Cardiac muscle cell (in vitro differentiated cells and primary cell): ENCODE measurements at places on chromosomes 11 and 22.

DNA sequence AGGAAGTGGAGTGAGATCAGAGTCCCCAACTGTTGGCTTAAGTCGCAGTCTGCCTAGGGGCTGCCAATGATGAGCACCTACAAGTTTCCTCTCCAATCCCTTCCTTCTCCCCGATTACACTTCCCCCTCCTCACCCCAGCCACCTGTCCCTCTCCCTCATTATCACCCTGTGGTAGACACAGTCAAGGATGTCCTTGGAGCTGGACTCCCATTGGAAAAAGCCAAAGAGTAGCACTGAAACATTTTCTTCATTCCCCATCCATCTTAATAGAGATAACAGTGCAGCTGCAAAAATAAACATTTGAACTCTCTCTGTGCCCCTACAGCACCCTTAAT lies 146.2 kb downstream of the DBX1 start:
- DNase-seq, result no peak

DNA sequence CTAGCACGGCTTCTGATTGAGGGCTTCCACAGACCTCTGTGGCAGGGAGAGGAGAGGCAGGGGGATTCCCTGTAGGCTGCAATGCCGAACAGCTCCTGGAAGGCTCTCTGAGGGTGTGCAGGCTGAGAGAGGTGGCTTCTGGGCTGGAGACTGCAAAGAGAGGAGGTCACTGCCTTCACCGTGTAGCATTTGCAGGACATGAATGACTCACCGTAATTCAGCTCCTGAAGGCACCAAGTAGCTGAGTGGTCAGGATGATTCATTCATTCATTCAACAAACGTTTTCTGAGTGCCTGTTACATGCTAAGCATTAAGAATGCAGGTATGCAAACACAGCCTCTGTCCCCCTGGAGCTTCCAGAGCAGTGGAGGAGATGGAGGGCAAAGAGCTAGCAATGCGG lies 18.0 kb upstream of the EIF3D start:
- DNase-seq, result peak; percentile 38

DNA sequence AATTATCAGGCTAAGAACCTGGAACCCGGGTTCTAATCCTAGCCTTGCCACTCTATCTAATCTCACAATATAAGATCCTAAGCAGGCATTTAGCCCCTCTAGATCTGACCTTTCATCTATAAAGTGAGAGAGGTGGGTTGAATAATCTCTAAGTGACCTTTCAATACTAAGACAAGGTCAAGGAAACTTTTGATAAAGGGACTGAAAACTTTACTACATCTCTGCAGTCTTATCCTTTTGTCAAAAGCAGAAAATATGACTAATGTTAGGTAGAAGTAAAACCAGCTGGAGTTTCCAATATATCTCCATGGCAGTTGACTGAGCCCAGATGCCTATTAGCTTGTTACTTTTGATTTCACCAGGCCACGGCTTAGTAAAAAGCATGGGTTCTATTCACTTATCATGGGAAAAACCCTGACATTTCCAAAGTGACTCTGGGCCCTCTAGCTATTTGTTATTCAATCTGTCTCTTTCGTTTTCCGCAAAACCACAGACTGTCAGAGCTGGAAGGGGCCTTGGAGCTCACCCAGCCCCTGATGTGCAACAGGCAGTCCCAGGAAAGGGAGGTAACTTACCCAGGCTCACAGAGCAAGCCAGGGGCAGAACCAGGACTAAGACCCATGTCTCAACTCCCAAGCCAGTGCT lies 75.8 kb downstream of the RAB30 start:
- DNase-seq, result peak; percentile 84

DNA sequence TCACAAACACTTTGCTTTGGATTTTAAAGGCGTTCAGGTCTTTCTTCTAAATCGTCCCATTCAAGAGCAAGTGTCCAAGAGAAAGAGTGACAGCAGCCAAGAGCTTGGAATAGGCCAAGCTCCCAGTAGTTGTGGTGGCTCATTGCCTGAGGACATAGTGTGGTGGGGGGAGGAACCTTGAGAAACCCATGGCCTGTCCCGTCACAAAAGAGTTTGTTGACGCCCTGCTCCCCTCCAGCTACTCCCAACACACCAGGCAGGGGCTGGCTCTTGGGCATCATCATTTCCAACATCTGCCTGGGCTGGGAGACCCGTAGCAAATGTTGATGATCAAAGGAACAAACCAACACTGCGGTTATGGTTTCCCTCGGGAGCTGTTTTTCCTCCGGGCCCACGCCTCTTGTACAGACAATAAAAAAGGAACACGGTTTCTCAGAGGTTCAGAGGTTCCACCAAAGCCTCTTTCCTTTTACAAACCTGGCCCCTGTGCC lies 20.8 kb downstream of the FADS3 start:
- no peak for DNase-seq
